Astrocyte of the spinal cord (primary cell): ENCODE measurements at places on chromosomes 2 and 18.

- no peak for DNase-seq
Measured at GRCh38 chr2:236720974-236721540, 151.4 kb downstream of the ACKR3 start.

DNA sequence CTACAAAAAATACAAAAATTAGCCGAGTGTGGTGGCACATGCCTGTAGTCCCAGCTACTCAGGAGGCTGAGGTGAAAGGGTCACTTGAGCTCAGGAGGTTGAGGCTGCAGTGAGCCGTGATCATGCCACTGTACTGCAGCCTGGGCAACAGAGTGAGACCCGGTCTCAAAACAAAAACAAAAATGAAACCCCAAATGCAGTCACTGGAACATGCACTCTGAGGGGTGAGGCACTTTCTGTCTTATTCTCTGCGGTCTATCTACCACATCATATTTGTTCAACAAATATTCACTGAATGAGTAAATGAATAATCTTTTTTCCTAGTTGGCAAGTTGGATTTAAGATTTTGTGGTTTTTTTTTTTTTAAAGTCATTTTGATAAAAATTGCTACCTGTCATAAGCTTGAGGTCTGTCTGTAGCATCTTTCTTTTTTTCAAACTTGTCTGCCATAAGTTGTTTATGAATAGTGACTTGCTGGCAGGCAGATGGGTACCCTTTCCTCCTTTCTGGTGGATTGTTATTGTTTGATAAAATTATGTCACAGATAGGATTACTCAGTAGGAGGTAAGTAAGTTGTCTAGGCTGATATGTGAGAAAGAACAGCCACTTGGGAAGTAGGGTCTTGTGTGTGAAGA, 11.8 kb downstream of the CHRNA1 start:
- peak; percentile 54 for DNase-seq

DNA sequence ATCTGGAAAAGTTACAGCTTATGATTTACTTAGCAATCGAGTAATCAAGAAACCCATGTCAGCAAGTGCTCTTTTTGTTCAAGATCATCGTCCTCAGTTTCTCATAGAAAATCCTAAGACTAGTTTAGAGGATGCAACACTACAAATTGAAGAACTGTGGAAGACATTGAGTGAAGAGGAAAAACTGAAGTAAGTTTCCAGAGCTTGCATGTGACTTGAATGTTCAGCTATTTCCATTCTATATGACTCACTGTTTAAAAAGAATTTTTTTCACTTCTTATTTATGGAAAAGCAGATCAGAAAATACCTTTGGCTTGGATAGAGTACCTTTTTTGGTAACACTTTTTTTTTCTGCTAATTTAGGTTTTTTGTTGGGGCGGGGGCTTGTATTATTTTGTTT, 70.7 kb downstream of the PMS1 start:
- peak; percentile 22 for DNase-seq

DNA sequence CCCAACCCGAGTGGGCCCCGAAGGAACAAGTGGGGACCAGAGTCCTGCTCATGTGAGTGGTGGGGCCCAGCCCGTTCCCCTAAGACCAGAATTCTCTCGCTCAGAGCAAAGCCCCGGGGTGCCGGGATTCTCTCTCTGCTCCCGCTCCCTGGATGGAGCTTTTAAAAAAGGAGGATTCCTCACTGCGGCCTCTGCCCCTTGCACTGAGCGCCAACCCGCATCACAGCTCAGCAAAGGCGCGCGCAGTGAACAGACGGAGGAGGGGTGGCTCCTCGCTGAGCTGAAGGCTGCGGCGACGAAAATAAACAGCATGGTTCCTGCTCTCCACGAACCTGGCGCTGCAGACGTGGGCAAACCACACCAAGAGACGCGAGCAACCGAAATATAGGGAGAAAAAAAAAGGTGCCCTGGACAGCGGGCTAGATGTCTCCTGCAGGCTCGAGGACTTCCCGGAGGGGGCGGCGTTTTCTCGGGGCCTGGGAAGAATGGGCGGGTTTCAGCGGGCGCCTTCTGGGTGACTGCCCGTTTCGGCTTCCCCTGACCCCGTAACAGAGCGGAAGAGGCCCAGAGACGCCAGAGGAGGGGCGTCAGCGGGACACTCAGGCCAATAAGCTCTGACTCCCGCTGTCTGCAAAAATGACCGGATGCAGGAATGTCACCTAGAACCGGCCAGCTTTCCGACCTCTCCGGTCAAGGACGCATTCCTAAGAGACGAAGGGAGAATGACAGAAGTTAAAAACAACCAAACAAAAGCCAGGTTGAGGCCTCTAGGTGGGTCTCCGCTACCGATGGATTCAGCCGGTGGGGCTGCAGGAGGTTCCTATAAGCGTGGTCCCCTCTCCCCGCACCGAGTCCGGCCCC, 819 bp upstream of the KLF11 start:
- peak; percentile 44 for DNase-seq

- no peak for DNase-seq
Measured at GRCh38 chr18:24190590-24190989, 51.7 kb downstream of the CABYR start.

DNA sequence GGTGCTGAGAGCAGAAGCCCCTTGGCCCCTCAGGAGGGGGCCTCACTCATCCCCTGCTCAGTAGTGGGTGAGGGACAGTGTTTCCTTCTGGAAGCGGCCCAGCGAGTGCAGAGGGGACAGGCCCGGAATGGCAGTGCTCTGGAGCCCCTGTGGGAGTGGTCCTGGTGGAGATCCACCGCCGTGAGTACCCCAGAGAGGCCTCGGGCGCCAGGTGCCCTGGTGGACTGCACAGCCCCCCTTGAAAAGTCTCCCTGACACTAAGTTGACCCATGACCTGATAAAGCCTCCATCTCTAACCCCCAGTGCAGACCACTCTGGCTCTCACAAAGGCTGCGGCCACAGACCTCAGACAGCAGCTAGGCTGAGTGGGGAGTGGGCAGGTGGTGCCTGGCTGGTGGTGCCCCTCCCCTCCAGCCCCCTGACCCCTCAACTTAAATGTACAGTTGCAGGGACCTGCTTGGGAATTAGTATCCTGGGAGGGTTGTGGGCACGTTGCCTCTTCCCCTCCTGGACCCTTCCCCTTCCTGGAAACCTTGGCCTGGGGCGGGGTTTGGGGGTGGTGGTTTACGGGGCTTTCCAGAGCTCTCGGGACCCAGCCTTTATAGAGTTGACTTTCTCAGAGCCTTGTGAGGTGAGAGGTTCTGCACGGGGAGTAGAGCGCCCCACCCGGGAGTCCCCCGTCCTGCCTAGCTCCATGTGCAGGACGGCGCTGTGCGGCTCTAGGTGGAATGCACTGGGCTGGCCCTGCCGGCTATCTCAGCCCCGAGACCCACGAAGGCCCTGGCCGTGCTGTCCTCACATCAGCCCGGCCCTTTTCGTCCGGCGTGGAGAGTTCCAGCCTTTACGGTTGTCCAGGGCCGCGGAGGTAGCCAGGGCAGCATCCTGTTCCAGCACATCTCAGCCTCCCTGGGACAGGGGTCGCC, 62.7 kb downstream of the RTP5 start:
- DNase-seq, result no peak

- DNase-seq, result peak; percentile 17
Measured at GRCh38 chr2:186780701-186781316, 68.2 kb downstream of the ZSWIM2 start.

DNA sequence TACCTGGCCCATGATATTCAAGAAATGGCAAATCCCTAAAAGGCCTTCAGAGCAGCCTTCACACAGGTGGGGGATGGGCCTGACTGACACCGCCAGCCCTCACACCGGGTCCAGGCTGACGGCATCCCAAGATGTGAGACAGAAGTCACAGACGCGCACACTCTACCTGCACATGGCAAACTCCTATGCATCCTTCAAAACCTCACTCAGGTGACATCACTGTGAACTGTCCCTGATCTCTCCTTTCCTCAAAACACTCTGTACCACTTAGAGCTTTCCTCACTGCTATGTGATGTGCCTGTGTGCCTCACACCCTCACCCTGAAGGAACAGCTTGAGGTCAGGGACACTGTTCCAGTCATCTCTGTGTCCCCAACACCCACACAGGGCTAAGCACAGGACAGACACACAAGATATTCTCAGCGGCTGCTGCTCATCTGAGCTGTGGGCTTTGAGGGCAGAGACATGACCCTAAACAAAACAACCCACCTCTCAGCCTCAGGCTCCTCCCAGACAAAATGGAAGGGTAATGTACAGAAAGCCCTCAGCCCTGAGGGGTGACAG, 27.5 kb downstream of the BIN1 start:
- DNase-seq, result no peak

DNA sequence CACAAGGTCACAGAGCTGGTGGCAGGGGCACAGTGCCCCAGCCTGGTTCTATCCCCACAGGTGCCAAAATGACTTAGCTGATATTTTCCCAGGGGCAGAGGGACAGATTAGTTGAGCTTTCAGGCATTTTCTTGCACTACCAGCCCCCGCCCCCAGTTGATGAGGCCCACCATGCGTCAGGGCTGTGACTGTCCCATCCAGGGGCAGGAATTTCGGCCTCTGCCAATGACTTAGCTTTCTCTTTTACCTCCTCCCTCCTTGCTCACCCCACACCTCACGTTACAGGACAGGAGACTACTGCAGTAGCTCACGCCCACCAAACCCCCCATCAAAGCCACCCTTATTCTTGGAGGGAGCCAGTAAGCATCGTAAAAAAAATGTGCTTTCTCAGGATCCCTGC, 31.5 kb downstream of the MRO start:
- DNase-seq, result no peak
